RPMI8226 (cell line): ENCODE measurements at places on chromosomes 1 and 21.

DNA sequence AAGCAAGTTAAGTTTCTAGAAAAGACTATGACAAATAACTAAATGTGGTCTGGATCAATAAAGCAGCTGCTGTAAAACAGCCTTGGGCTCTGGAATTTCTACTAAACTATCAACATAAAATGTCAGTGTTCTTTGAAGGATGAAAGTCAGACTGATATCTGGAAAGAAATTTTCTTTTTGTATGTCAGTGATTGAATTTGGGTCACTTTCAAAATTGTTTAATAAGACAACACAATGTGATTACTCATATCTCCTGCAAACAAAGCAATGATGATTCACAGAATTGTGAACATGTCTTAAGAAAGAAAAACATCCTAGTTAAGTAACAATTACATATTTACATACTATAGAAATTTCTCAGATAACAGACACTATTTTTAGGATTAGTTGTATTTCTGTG, 826.4 kb downstream of the PLA2G4A start:
- DNase-seq = no peak

DNA sequence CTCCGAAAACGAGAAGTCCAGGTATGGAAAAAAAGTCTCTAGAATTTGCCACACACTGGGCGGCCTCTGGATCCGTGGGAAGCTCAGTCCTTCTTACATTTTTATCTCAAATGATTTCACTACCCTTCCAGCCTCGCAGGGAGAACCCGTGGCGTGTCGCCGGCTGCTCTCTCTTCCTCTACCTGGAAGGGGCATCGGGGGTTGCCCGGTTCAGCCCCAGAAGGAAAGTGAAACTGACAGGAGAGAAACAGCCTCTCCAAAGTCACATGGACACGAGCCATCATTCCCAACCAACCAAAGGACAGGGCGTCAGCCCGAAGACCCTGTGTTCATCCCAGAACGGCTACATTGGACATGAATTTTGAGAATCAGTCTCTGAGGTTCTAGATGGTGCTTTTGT, 182.5 kb downstream of the ADSS2 start:
- no peak for DNase-seq

- DNase-seq = no peak
Observed at GRCh38 chr1:53850082-53850673, 12.1 kb upstream of the NDC1 start.

GRCh38 chr1:162372159-162373071, 4.2 kb downstream of the SPATA46 start:
- peak; percentile 78 for DNase-seq

- DNase-seq = no peak
Observed at GRCh38 chr1:170617591-170618330, 46.2 kb upstream of the PRRX1 start.

GRCh38 chr1:112533029-112533428, 24.3 kb downstream of the WNT2B start:
- DNase-seq = no peak

DNA sequence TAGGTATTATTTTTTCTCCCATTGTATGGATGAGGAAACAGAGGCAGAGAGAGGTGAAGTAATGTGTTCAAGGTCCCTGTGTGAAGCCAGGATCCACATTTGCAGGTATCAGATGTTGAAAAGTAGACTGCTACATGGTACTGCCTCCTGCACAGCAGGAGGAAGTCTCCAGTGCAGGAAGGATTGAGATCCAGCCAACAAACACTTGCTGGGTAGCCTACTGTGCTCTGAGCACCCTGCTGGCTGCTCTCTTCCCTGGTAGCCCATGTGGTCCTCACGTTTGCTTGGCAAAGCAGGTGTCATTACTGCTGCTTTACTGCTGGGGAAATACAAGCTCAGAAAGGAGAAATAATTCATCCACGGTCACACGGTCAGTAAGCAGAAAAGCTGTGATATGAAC, 21.3 kb upstream of the GRIK3 start:
- DNase-seq = no peak

DNA sequence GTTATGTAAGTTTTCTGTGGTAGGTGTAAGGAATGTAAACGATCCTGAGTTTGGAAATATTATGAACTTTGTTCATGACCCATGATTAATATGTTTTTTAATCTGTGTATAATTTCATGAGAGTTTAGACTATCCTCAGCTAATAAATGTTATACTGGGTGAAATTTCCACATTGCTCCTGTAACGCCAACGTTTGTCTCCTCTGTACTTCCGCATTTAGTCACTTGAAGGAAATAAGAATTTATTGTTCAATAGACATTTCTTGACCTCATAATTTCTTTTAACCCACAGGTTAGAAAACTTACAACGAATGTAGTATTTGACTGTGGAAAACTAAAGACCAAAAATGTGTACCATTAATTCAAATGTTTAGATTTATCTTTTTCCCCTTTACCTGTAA, 876 bp downstream of the KCNJ15 start:
- no peak for DNase-seq

- DNase-seq = no peak
Observed at GRCh38 chr1:116751146-116751545, 3.1 kb upstream of the CD2 start.

- peak; percentile 95 for DNase-seq
Observed at GRCh38 chr1:21607549-21608529, 61.3 kb downstream of the RAP1GAP start.

GRCh38 chr1:77996734-77997133, 8.0 kb upstream of the DNAJB4 start:
- DNase-seq = no peak

DNA sequence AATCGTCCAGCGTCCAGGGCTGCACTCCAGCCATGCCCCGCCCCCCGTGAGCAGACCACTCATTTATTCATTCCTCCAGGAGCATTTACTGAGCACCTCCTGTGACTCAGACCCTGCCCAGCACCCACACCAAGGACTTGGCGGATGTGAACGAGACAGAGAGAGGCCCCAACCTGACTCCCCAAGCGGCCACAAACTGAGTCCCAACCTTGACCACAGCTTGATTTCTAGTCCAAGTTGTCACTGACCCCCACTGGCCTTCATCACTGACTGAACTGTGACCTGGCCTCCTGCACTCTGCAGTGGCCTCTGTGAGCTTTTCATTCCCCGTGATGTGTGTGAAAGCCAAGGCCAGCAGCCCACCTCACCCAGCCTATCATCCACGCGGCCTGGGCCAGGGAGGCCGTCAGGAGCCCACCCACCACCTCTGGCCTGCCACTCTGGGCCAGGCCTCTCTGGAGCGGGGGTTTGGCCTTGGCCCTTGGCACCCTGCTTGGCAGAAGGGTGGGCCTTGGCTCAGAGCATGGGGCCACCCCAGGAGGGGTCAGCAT, 19.3 kb upstream of the RUNX3 start:
- no peak for DNase-seq

DNA sequence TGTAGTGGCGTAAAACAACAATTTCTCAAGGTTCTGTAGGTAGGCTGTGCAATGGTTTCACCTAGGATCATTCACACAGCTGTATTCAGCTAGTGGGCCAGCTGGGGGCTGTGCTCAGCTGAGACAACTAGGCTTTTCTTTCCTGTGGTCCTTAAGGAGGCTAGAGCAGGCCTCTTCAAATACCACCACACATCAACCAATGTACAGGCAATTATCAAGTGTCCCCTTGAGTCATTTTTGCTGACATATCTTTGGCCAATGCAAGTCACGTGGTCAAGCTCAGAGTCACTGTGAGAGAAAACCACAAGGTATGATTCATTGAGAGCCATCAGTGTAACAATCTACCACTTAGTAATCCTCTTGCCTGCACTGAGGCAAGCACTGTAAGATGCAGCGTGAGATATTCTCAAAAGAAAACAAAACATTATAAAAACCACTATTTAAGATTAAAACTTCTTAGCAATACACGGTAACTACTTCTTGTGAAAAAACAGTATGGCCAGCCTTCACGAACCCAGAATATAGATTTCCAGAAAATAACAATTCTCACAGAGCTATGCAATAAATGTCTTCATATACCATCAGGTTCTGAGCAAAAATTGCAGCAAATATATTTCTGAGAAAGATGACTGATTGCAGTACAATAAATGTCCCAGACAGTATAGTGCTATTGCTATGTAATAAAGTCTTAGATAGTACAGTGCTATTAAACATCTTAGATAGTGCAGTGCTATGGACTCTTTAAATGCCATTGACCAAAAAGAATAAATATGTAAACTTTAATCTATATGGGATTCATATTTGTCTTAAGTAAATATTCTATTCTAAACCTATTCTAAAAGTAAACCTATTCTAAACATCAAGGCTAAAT, 55.3 kb downstream of the NME7 start:
- DNase-seq = no peak

- no peak for DNase-seq
Observed at GRCh38 chr1:106944721-106945120, 111.8 kb upstream of the PRMT6 start.

DNA sequence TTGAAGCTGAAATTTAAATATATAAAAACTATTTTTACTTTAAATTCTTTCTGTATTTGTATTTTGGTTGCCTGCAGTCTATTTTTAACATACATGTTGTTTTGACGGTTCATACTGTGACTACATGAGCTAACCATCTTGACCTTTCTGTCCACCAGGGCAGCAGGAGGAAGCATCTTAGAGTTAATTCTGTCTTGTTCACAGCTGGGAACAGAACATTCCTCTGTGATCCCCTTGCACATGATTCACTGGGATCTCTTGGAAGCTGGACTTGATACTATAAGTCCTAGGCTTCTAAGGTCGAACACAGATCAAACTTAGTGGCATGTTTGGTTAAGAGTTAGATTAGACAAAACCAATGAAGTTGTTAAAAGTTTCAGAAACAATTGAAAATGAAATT, 99.7 kb downstream of the NFIA start:
- no peak for DNase-seq

DNA sequence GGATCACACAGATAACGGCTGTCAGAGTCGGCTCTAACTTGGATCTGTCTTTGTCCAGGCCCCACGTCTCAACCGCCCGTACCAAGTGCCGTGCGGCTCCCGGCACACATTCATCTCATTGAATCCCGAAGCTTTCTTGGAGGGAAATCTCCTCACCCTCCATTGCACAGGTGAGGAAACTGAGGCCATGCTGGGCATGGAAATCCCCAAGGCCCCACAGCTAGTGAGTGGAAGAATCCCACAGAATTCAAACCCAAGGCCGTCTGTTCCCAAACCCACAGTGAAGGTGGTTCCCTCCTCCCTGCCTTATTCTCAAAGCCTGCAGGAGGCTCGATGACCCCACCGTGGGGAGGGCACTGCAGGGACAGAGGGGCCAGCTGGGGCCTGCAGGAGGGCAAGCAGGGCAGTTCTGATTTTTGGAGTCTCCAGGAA, 437.9 kb downstream of the MATN1 start:
- DNase-seq = no peak
